ENCODE measurements at places on chromosomes 6 and 20.

DNA sequence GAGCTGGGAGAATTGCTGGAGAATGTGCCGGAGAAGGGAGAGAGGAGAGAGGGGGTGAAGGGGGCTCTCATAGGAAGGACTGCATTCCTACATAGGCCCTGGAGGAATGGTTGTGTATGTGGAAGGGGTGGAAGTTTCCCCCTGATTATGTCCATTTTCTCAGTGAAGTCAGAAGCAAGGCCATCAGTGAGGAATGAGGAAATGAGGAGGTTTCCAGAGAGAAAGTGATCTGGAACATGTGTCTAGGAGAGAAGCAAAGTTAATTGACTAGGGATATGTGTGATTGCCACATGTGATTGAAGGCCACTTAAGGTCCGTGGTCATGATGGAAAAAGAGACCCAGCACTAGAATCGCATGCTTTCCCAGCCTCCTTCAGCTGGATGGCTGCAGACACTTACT, 42.3 kb downstream of the TBPL1 start:
- no peak for DNase-seq

DNA sequence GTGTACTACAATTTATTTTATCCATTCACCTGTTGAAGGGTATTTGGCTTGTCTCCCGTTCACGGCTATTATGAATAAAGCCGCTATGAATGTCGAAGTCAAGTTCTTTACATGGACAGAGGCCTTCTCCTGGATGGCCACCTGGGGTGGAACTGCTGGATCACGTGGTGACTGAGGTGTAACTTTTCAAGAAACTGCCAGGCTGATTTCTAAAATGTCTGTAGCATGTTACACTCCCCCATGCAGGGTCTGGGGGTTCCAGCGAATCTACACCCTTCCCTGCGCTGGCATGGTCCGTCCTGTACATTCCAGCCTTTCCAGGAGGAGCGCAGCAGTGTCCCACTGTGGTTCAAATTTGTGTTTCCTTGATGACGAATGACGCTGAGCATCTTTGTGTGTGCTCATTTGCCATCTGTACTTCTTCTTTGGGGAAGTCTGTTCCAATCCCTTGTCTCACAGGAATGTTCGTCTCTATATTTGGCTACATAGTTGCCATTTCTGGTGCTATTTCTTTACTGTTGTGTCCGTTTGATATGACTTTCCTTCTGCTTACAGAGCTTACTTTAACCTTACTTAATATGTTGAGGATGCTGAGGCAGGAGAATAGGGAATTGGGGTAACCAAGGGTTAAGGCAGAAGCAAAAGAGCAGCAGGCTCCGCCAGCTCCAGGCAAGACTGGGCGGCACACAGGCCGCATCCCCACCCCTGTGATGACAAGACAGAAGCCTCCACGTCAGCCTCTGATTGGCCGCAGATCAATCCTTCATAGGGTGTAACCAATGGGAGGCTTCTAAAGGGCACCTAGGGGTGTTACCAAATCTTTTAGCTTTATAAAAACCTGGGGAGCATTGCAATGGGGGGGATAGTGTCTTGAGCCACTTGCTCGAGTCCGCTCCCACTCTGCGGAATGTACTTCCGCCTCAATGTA, 106.6 kb downstream of the TAF4 start:
- no peak for DNase-seq

GRCh38 chr20:19473922-19474286, 261.5 kb downstream of the SLC24A3 start:
- no peak for DNase-seq

- DNase-seq: peak; percentile 50
These were observed 16.4 kb downstream of the TRMT6 start for GRCh38 chr20:5933802-5934436.

- no peak for DNase-seq
These were observed 301.2 kb downstream of the RNGTT start for GRCh38 chr6:88662163-88662580.

DNA sequence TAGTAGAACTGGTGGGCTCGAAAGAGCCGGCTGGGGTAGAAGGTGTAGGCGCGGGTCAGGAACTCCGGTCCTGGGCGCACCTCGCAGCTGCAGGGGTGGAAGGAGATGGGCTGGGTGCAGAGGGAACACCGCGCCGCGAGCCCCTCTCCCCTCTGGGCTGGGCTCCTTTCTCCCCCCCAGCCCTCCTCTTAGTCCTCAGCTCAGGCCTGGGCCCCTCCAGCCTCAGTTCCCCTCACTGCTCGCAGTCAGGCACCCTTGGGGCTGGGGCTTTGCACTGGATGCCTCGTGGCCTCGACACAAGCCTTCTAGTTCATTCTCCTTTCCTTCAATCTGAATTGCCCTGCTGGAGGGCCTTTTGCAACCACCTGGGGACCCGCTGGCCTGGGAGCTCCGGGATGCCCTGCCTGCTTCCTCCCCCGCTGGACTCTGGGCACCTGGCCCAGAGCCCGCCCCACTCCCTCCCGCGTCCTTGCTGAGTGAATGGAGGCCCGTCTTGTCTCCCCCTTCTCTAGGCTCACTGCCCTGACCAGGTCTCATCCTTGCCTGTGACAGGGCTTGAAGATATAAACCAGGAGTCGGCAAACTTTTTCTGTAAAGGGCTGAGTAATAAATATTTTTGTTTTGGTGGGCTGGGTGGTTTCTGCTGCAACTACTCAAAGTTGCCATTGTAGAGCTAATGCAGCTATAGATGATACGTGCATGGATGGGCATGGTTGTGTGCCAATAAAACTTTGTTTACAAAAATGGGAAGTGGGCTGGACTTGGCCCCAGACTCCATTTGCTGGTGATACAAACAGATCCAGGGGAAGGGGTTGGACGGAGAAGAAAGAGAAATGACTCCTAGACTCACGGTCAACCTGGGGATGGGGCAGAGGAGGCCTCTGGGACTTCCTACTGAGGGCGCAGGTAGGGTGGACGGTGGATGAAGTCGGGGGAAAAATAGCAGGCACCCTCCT, 47.3 kb downstream of the APCDD1L start:
- DNase-seq: no peak

DNA sequence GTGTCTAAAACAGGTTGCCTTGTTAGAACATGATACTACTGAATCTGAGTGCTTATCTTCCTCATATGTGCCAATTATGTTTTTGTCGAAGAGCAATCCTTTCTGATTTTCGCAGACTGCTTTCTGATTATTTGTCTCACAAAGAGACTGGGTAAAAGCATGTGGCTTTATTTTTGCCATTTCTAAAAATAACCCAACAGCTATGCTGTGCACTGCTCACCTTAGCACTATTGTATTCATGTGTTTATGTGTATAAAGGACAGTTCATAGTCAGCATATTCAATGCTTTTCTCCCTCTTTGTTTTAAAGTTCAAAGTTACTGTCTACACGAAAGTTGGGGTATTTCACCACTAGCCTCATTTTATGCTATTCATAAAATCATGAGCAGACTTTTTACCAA, 127.0 kb downstream of the SGK1 start:
- DNase-seq: no peak

GRCh38 chr20:53748176-53748575, 154.5 kb upstream of the ZNF217 start:
- peak; percentile 95 for DNase-seq

GRCh38 chr6:168352096-168352495, 32.5 kb upstream of the DACT2 start:
- DNase-seq: no peak

DNA sequence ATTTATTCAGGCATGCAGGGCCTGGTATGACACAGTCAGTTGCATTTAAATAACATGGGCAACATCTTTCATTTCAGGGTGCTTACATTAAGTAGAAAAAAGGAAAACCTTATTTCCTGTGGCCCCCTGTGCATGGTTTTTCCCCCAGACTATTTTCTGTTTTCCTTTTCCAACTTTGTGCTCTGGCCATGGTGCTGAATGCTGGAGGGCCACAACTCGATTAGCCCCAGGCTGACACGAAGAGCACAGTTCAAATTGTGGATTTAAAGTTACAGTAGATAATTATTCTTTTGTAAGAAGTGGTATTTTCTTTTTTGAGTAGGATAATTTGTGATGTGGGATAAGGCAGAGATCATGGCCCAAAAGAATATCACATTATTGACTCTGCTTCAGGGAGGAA, 332.0 kb downstream of the HAO1 start:
- peak; percentile 20 for DNase-seq

DNA sequence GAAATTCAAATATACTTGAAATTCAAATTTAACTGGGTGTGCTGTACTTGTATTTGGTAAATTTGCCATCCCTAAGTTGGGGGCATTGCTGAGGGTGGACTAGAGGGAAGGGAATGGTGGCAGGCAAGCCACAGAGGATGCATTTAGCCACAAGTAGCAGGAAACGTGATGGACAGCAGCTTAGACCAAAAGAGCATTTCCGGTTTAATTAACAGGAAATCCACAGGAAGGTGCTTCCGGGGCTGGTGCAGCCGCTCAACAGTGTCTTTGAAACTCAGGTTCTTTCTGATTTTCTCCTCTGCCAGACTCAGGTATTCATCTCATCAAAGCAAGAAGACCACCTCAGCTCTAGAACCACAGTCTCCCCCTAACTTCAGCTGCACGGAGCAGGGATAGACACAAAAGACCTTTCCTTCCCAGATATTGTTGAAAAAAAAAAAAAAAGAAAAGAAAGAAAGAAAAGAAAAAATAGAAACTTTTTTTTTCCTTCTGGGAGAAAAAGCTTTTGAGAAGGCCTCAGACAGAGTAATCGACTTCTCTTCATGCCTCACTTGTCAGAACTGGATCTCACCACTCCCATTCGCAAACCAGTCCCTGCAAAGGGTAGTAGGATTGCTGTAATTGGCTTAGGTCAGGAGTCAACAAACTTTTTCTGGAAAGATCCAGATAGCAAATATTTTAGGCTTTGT, 8.0 kb upstream of the BCAS1 start:
- DNase-seq: no peak
